ENCODE measurements at places on chromosomes 1 and 21. TPM values are rescaled to one million over a fixed set of nuclear protein-coding genes. Genes with fewer than 3 reads are reported as not detected.

KRTAP11-1 gene
- total RNA-seq, result not detected

DNA sequence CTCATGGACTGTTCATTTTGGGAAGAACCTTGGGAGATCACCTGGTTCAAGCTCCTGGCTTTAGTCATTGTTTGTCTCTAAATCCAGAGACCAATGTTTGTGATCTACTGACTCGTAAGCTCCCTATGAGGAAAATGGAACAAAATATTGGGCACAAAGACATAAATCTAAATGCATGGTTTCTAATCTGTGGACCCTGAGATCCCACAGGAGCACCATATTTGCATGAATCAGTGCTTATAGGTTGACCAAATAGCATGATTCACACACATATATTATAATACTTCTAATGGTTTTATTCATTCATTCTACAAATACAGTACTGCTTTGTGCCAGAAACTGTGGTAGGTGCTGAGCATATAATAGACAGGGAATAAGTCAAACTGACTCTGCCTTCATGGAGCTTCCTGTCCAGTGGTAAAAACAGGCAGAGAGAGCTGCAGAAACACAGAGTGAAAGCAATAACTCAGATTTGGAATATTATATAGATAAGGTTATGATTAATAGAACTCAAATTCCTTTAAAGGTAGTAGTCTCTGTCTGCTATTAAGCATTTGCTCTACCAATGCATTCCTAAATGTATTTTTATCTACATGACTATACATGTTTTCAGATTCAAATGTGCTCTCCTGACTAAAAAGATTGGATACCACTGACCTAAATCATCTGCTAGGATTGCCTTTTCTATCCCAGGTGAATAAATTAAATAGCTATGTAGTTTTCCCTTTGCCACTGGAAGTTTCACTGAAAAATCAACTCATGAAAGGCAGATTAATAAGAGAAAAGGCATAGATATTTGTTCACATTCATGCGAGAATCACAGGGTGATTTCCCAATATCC, 198.6 kb upstream of the CAMK1G start:
- no peaks in the 10 kb centered on the region for H3K36me3 ChIP-seq
- no peak overlapping the region for H3K27ac ChIP-seq
- no peaks in the 10 kb centered on the region for H3K4me1 ChIP-seq
- no peaks in the 10 kb centered on the region for H3K27me3 ChIP-seq
- DNase-seq, result no peak
- no peak overlapping the region for H3K4me3 ChIP-seq

DNA sequence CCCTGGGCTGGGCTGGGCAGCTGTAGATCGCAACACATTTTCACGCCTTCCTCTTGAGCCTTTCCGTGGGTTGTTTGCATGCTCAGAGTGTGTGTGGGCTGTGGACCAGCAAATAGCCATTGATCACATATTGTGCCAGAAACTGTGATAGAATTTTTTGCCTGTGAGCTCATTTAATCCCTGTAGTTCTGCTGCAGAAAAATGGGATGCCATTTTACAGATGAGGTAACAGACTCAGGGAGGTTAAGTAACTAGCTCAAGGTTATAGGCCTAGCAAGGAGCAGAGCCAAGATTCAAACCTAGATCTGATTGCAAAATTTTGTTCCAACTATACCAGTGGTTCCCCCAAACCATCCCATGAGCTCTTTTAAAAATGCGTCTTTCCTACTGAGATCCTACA, 10.5 kb downstream of the SPATA46 start:
- no peaks in the 10 kb centered on the region for H3K27me3 ChIP-seq
- no peaks in the 10 kb centered on the region for H3K36me3 ChIP-seq
- no peaks in the 10 kb centered on the region for H3K4me1 ChIP-seq
- no peak for DNase-seq

DNA sequence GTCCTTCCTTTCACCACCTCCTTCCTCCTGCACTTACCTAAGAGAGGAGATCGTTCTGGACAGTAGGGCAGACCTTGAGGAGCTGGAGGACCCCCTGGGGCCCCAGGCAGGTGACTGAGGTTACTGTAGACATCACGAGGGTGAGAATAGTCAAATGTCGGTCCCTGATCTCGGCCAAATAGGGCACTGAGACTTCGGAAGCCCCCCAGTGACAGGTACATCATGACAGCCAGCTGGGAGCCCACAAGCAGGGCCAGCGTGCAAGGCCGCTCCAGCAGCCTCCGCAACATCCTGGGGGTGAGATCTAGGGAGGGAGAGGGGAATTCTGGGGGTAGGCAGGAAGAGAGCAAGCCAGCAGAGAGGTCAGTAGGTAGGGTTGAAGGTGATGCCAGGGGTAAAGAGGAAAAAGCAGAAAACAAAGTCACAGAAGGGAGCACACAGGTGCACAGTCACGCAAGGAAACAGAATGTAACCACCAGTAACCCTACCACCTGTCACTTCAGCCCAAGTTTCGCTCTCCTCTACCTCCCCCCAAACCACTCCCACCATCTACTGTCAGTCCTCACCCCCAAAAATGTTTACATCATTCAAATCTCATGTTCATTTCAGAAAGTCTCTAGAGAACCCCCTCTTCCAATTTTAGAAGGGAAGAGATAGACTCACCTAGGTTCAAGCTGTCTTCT, 1.4 kb downstream of the B4GALT3 start:
- H3K36me3 ChIP-seq, result peaks cover 48% of the 10 kb centered on the region
- H3K4me1 ChIP-seq, result peaks cover 47% of the 10 kb centered on the region
- H3K4me3 ChIP-seq, result peak overlapping the region; percentile 85

DNA sequence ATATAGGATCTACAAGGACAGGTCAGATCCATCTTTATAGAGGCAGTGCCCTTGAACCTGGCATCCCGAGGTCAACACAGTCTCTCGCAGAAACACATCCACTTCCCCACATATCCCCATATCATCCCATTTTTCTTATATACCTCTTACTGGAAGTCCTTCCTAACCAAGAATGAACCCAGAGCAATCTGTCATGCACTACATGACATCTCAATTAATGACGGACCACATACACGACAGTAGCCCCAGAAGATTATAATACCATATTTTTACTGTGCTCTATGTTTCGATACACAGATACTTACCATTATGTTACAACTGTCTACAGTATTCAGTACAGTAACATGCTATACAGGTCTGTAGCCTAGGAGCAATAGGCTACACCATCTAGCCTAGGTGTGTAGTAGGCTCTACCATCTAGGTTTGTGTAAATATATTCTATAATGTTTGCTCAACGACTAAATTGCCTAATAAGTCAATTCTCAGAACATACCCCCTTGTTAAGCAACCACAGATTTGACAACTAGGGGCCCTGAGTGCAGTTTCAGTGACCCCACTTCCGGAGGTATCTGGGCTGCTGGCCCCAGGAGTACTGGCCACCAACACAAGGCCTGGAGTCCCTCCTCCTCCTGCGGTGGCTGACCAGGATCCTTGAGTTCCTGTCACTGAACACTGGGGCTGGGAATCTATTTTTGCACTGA, 28.1 kb downstream of the PTPN14 start:
- no peaks in the 10 kb centered on the region for H3K36me3 ChIP-seq
- no peak overlapping the region for H3K27ac ChIP-seq
- H3K27me3 ChIP-seq, result no peaks in the 10 kb centered on the region
- peaks cover 37% of the 10 kb centered on the region for H3K4me1 ChIP-seq
- no peak for DNase-seq

DNA sequence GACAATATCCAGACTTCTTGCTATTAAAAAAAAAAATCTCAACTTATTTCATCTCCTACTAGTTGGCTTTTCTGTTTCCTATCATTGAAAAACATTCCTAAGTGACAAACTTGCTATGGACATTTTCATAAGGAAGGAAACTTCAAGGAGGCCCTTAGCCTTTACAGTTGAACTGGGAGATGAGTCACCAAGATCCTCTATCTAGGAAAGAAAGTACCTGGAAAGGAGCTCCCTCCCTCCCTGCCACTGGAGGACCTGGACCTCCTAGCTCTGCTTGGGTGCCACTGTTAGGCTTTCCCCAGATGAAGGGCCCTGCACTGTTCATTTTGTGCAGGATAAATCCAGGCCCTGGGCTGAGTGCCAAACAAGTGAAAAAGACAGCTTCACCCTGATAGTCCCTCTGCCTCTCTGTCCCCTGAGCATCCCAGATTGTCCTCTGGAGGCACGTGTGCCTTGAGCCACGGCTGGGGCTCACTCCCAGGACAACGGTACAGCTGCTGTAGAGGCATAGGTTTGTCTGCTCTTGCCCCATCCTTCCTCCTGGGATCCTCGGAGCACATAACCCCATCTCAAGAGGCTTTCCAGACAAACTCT, 40.2 kb upstream of the SOX13 start:
- no peak for DNase-seq
- no peaks in the 10 kb centered on the region for H3K27me3 ChIP-seq
- no peak overlapping the region for H3K27ac ChIP-seq
- no peaks in the 10 kb centered on the region for H3K36me3 ChIP-seq

GRCh38 chr1:223189525-223189902, 46.5 kb upstream of the TLR5 start:
- H3K4me1 ChIP-seq, result no peaks in the 10 kb centered on the region
- no peak for DNase-seq
- H3K27me3 ChIP-seq, result no peaks in the 10 kb centered on the region
- no peaks in the 10 kb centered on the region for H3K36me3 ChIP-seq

GUCA2B gene
- total RNA-seq, result not detected

DNA sequence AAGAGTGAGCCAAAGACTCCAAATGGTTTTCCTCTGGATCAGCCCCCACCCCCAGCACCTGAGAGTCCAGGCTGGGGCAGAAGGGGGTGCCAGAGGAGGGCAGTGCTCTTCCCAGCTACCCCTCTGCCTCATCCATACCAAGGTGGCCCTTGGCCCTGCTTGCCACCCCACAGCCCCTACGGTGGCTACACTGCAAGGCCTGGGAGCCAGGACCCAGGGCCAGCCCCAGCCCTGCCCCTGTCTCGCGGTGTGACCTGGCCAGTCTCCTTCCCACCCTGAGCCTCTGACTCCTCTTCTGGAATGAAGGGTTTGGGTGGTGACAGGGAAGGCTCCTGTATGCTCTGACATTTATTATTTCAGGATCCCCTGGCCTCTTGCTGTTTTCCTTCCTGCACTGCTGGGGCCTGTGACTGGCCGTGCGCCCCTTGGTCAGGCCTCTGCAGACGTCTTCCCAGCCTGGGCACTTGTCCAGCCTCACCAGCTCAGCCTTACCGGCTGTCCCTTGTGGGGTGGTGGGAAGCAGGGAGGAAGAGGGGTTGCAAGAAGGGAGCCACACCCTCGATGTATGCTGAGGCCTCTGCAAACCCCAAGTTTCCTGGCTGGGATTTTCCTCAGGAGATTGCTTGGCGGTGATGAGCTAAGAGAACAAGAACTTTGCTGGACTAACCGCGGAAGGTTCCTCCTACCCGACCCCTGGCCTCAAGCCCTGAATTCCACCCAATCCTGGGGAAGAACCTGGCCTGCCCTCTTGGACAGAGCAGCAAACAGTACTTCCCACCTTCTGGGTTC, 13.5 kb downstream of the ASAP3 start:
- H3K36me3 ChIP-seq, result no peaks in the 10 kb centered on the region
- DNase-seq, result peak; percentile 62
- no peak overlapping the region for H3K4me3 ChIP-seq
- H3K27me3 ChIP-seq, result no peaks in the 10 kb centered on the region

- H3K4me1 ChIP-seq, result no peaks in the 10 kb centered on the region
- no peak overlapping the region for H3K27ac ChIP-seq
- H3K4me3 ChIP-seq, result no peak overlapping the region
- no peaks in the 10 kb centered on the region for H3K36me3 ChIP-seq
Observed at GRCh38 chr1:82366689-82367088, 566.0 kb downstream of the ADGRL2 start.

DNA sequence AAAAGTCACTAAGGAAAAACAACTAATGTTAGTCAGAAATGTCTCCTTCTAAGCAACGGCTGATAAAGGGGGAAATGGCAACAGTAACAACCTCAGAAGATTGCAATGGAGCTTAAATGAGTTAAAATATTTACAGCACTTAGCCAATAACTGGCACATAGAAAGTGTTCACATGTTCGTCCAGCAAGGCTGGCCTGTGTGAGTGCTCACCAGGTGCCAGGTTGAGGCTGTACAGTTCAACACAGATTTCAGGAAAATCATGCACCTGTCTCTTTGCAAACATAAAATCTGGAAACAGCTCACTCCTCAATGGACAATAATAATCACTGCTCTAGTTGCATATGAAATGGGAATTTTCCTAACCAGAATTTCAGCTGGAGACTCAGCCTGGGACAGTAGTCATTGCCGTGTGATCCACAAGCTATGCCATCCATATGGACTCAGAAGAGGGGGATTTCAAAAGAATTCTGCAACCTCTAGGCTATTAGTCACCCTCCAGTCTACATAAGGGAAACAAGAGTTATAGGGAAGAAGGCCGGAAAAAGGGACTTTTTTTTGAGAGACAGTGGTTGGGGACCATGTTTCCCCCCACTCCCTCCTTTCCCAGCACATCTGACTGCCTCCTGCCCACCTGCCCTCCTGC, 68.6 kb downstream of the SYDE2 start:
- no peak for DNase-seq
- no peak overlapping the region for H3K4me3 ChIP-seq
- no peaks in the 10 kb centered on the region for H3K27me3 ChIP-seq
- H3K36me3 ChIP-seq, result no peaks in the 10 kb centered on the region

PLEKHG5 gene
- total RNA-seq, result 16.2 TPM

DNA sequence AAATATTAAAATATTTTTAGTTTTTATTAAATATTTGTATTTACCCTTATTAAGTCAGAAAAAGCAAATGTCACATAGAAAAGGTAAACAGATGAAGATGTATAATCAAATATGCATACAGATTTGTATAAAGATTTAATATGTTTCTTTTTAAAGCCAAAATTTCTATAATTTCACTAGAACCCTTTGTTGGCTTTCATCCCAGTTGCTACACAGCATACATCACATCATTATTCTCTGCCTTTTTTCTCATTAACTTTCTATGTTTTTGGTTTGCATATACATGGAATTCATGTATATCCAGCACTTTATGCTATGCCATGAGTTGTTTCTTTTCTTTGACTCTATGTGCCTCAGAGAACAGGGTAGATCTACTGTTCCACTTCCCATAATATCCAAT, 957.9 kb upstream of the ADGRL2 start:
- DNase-seq, result no peak
- H3K4me1 ChIP-seq, result no peaks in the 10 kb centered on the region
- no peak overlapping the region for H3K27ac ChIP-seq
- no peaks in the 10 kb centered on the region for H3K36me3 ChIP-seq

- H3K27me3 ChIP-seq, result no peaks in the 10 kb centered on the region
- peaks cover 56% of the 10 kb centered on the region for H3K36me3 ChIP-seq
- no peak overlapping the region for H3K27ac ChIP-seq
- DNase-seq, result no peak
- no peak overlapping the region for H3K4me3 ChIP-seq
- H3K4me1 ChIP-seq, result no peaks in the 10 kb centered on the region
Observed at GRCh38 chr1:204225841-204226735, 12.3 kb upstream of the GOLT1A start.

DNA sequence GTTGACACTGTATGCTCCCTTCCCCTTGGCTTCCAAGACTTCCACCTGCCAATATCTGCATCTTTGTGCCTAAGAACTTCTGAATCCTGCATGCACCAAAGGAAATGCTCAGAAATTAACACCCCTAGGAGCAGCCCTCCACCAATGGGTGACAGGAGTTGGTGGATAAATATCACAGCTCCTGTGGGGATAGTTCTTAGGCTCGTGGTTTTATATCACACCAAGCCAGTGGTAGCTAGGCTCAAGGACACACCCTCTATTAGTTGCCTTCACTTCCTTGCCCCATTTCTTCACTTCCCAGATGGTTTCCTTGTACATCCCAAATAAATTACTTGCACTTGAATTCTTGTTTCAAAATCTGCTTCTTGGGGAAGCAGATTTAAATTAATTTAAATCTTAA, 16.9 kb upstream of the CDC14A start:
- DNase-seq, result no peak
- H3K27me3 ChIP-seq, result no peaks in the 10 kb centered on the region
- no peak overlapping the region for H3K4me3 ChIP-seq
- H3K36me3 ChIP-seq, result no peaks in the 10 kb centered on the region
- no peaks in the 10 kb centered on the region for H3K4me1 ChIP-seq
- no peak overlapping the region for H3K27ac ChIP-seq

- no peak overlapping the region for H3K4me3 ChIP-seq
- no peak overlapping the region for H3K27ac ChIP-seq
- H3K4me1 ChIP-seq, result peaks cover 16% of the 10 kb centered on the region
Observed at GRCh38 chr1:89598450-89599331, 34.2 kb upstream of the LRRC8C start.
